ENCODE measurements at places on chromosomes 2 and 18. TPM values are rescaled to one million over a fixed set of nuclear protein-coding genes. Genes with fewer than 3 reads are reported as not detected.

OSBPL6 gene
- total RNA-seq = 12.0 TPM

PROKR1 gene
- total RNA-seq = 1.0 TPM

IL1F10 gene
- not detected for total RNA-seq

DSG4 gene
- not detected for total RNA-seq

CEBPZOS gene
- 17.0 TPM for total RNA-seq

CTNNA2 gene
- 0.92 TPM for total RNA-seq

STAT4 gene
- 4.8 TPM for total RNA-seq

DYNAP gene
- not detected for total RNA-seq

PARD6G gene
- 11.6 TPM for total RNA-seq

ALKAL2 gene
- total RNA-seq = 2.3 TPM

KCNG2 gene
- not detected for total RNA-seq

CNTNAP5 gene
- 1.7 TPM for total RNA-seq

TNFAIP6 gene
- total RNA-seq = 10.8 TPM

RTKN gene
- total RNA-seq = 42.1 TPM

UGT1A10 gene
- not detected for total RNA-seq

KRTCAP3 gene
- 6.2 TPM for total RNA-seq

ATP5F1A gene
- total RNA-seq = 1,148 TPM

RBM44 gene
- total RNA-seq = 4.0 TPM

SUCLG1 gene
- 79.6 TPM for total RNA-seq

FN1 gene
- 717 TPM for total RNA-seq

ASPRV1 gene
- 0.62 TPM for total RNA-seq

KLHL29 gene
- total RNA-seq = 8.4 TPM

FAM161A gene
- total RNA-seq = 7.5 TPM

ALLC gene
- not detected for total RNA-seq

VWC2L gene
- not detected for total RNA-seq

DSC2 gene
- total RNA-seq = 54.9 TPM

TMEM214 gene
- 21.0 TPM for total RNA-seq

IL36G gene
- total RNA-seq = not detected

MPP4 gene
- total RNA-seq = 0.51 TPM

ERBB4 gene
- 17.8 TPM for total RNA-seq

BCL2 gene
- total RNA-seq = 47.3 TPM

CXCR1 gene
- total RNA-seq = 0.31 TPM

PTH2R gene
- 0.31 TPM for total RNA-seq

RRM2 gene
- 20.3 TPM for total RNA-seq

FAM110C gene
- 3.7 TPM for total RNA-seq

COL4A4 gene
- 4.9 TPM for total RNA-seq

LHCGR gene
- total RNA-seq = 0.51 TPM

CD302 gene
- 24.5 TPM for total RNA-seq

MMADHC gene
- total RNA-seq = 132 TPM

NXPH2 gene
- 15.7 TPM for total RNA-seq

TRABD2A gene
- total RNA-seq = not detected

DNAH7 gene
- 0.31 TPM for total RNA-seq

DSG1 gene
- total RNA-seq = 17.2 TPM

LBX2 gene
- total RNA-seq = not detected

TMEM150A gene
- 4.9 TPM for total RNA-seq

ZNF512 gene
- total RNA-seq = 62.3 TPM

ZNF385B gene
- 0.51 TPM for total RNA-seq

EMILIN2 gene
- 27.9 TPM for total RNA-seq

GALR1 gene
- total RNA-seq = 0.21 TPM

CTLA4 gene
- 1.2 TPM for total RNA-seq

NCKAP5 gene
- total RNA-seq = 18.4 TPM

PLGLB2 gene
- total RNA-seq = 2.6 TPM

SERPINB3 gene
- 1.3 TPM for total RNA-seq

C1GALT1C1L gene
- not detected for total RNA-seq

ACOXL gene
- not detected for total RNA-seq

Measured in tongue (tissue), 3 donors.